ENCODE measurements at places on chromosomes 6 and 20.

DNA sequence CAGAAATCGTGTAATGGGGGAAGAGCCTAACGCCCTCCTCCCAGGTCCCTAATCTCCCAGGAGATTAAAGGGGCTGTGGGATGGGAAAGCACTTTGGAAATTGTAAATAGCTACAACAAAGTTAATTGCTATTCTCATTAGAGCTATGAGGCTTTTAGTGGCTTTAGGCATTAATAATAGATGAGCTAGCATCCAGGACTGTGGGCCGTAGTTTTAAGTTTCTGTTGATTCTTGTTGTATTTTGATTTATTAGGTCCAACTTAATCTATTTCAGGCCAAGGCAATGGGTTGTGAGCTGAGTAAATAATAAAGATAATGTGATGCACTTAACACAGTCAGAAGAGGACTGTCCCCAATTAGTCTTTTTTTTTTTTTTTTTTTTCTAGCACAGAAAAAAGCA is 67.7 kb downstream of the ANKRD6 start:
- DNase-seq: no peak

DNA sequence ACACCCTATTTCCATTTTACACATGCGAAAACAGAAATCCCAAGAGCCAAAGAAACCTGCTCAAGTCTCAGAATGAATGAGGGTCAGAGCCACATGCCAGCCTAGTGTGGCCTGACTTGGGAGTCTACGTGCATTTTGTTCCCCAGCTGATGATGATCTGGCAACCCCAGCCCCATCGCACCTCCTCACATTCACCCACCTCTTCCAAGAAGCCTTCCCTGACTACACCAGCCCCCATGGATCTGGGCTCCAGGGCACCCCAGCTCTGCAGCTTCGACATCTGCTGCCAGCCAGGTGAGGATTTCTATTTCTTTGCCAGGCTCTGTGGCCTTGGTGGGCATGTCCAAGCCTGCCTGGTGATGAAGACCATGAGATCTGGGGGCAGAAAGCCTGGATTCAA is 41.0 kb downstream of the ANGPT4 start:
- DNase-seq: no peak

DNA sequence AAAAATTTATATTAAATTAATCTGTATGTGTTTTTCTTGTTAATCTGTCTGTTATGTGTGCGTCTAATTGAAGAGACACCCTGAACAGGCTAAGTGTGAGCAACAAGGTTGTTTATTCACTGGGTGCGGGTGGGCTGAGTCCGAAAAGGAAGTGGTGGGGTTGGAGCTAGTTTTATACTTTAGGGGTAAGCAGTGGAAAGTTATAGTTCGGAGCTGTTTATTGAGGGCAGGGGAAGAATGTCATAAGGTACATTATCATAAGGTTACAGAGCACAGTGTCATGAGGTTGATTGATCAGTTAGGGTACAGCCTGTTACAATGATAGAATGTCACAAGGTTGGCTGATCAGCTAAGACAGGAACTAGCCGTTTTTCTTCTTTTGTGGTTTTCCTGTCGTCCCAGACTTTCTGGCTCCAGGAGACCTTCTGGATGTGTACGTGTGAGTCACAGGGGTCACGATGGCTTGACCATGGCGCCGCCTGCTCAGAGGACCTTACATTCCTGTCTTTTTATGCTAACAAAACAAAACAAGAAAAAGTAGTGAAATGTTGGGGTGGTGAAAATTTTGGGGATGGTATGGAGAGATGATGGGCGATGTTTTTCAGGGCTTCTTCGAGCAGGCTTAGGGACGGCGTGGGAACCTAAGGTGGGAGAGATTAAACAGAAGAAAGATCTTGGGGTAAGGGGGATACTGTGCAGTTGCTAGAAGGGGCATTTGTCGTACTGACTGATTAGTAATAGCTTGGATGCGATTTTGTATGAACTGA is 754.0 kb upstream of the ADGRB3 start:
- no peak for DNase-seq

- DNase-seq: no peak
These were observed 6.1 kb downstream of the DNPH1 start for GRCh38 chr6:43223175-43223574.

DNA sequence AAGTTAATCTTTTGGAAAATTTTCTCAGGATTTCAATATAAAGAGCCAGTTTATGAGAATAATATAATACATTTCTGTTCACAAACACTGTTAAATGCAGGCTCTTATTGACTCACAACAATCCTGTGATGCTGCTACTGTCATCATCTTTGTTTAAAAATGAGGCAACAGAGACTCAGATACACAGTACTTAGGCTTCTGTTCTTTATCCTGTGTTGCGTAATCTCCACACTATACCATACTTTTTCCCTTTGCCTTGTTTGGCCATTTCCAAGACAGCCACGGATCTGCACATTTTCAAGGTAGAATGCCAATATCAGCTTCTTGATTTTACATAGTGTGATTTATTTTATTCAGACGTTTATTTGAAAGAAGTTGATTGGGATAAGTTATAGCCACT is 699.0 kb upstream of the CITED2 start:
- DNase-seq: no peak

DNA sequence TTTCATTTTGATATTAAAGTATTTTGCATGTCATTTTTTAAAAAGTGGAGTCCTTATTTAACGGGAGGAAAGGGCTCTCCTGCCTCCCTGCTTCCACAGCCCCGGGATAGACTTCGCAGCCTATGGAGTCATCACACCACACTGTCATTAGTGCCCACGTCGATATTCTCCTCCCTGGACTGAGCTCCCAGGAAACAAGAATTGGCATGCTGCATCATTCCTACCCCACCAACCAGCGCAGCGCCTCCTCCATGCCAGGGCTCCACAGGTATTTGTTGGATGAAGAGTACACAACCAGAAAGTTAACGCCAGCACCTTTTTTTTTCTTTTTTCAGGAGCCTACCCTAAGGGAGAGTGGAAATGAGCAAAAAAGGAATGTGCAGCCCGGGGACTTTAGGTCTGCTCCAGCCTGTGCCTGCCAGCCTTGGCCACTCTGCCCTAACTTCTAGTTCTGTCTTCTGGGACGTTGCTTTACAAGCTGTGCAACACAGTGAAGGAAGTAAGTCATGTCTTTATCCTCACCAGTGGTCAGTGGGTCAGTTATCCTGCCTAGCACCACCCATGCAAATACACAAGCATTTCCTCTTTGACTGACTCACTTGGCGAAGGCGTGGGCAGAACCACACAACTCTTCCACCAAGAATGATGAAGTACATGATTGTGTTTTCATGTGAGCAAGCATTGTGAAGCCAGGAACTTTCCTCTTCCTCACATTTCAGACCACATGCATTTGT is 180.7 kb upstream of the UST start:
- DNase-seq: no peak

DNA sequence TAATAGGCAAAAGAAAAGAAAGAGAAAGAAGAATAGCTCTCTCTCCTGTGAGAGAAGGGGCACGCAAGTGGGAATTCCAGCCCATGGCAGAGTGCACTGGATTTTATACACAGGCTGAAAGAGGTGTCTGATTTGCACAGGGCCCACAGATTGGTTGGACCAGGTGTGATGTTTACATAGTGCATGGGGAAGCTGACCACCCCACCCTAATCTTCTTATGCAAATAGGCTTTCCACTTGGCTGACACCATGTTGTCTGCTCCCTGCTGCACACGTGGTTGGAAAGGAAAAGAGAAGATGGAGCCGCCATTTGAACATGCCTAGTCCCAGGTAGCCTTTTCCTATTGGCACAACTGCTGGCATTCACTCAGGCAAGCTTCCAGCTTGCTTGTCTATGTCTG is 20.2 kb downstream of the MICA start:
- no peak for DNase-seq

GRCh38 chr6:155259204-155259603 is 4.6 kb upstream of the CLDN20 start:
- DNase-seq: no peak

DNA sequence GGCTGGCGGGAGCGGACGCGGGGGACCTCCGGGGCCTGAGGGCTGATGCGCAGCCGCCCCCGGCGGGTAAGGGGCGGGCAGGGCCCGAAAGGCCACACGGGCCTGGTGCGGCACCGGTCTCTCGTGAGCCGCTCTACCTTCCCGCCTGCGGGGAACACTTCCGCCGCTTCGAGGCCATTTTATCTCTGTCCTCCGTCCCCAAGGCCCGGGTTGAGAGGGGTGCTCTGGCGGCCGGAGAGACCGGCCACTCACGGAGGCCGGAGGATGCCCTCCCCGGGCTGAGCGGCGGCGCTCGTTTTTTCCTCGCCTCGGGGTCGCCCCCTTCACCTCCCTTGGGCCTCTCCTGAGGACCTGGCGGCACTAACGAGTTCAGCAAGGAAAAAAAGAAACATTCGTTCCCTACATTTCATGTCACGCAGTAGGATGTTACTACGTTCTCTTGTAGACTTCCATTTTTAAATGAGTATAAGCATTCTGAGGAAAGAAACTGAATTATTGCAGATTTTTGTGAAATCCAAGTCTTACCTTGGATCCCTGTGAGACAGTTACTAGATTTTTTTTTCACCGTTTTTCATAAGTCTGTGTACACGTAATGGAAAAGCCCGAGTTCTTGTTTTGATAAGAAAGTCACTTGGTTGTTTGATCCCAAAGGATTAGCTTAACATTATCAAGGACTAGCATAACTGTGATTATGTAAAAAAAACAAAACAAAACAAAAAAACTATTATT is 575 bp downstream of the WTAP start:
- no peak for DNase-seq

- no peak for DNase-seq
These were observed 303.8 kb downstream of the COL12A1 start for GRCh38 chr6:74902089-74902488.

DNA sequence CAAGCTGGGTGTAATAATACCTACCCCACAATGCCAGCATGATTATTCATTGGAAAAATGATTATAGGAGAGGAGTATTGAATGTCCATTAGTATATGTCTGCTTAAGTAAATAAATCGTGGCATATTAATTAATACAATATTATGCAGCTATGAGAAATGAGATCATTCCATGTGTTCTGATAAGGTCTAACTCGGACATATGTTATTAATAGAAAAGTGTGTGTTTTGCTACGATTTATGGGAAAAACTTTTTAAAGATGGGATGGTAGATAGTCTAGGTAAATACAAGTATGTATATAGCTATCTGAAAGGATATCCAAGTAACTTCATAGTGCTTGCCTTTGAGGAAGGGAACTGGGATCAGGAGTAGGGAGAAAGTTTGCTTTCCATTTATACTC is 61.5 kb upstream of the CDKAL1 start:
- no peak for DNase-seq

- no peak for DNase-seq
These were observed 28.3 kb upstream of the CARMIL1 start for GRCh38 chr6:25250878-25251277.

- DNase-seq: no peak
These were observed 155.4 kb upstream of the KCNQ5 start for GRCh38 chr6:72466471-72466870.

DNA sequence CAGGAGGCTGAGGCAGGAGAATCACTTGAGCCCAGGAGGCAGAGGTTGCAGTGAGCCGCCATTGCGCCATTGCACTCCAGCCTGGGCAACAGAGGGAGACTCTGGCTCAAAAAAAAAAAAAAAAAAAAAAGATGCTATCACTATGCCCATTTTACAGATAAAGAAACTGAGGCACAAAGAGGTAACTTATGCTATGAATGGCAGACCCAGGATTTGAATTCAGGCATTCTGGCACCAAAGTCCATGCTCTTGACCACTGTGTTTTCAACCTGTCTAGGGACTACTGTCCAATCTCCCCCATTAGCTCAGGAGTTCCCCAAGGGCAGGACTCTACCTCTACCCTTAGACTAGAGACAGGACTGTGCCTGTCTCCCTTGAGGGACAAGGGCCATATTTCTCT is 9.1 kb upstream of the MDFI start:
- no peak for DNase-seq

GRCh38 chr6:95804847-95805541 is 210.8 kb upstream of the FUT9 start:
- no peak for DNase-seq

- DNase-seq: no peak
These were observed 11.5 kb downstream of the SERPINB1 start for GRCh38 chr6:2830183-2830582.

DNA sequence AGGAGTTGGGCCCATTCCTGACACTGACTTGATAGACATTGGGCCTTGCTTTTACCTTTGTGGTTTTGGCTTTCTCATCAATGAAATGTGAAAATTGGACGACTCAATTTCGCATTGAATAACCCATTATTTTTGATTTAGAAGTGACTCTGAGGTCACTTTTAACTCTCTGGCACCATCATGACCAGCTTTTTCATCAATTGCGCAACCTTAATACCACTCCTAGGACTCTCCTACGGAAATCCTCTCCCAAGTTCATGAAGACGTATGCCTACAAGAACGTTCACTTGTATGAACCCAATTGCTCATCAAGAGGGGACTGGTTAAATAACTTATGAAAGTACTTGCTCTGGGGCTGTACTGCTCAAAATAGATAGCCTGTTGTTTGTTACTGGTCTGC is 86.7 kb upstream of the CHD6 start:
- no peak for DNase-seq

GRCh38 chr6:96940322-96940721 is 15.8 kb downstream of the KLHL32 start:
- no peak for DNase-seq

DNA sequence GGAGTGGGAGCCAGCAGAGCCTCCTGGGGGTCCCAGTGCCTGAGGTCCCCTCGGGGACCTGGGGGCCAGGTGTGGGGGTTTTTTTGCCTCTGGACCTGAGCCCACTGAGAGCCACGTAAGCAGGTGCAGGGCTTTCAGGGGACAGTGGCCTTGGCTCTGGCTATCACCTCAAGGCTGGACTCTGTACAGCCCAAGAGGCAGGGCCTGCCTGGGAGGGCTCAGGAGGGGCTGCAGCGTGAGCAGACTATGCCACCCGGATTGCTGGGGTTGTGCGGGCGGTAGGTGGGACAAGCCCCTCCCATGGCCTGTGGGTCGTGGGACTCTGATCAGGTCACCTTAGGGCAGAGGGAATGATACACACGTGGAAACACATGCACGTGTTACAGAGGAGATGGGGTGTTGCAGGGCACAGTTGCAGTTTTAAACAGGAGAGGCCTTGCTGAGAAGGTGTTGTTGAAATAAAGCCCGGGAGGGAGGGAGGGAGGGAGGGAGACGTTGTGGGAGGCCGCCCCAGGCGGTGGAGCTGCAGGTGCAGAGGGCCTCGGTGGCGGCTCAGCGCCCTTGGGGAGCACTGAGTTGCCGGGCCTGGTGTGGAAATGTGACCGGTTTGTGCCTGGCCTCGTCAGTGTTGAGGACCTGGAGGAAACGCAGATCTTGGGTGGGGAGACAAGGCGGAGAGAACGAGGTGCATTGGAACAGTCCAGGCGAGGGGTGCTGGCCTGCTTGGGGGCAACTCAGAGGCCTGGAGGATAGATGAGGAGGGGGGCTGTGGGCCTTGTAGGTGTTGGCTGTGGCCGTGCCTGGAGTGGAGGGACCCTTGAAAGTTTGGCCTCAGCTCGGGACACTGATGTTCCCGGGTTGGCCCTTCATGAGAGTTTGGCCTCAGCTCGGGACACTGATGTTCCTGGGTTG is 2.3 kb downstream of the TCEA2 start:
- no peak for DNase-seq

DNA sequence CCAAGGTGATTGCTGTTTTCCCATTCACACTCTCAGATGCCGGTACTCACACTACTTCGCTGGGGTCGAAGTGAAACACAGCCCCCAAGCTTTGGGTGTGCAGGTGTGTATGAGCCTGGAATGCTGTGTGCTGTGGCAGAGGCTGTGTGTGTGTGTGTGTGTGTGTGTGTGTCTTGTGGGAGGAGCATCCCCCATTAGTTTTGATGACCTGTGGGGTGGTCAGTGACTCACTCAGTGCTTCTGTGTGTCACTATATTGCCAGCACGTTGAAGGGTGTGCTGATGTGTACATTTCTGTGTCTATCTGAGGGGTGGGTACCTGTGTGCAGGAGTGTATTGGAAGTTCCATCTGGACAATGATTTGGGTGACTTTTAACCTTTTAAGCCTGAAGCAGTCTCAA is 5.0 kb upstream of the SLC12A5 start:
- no peak for DNase-seq

All from right hindlimb (tissue), 1 donor.